ENCODE measurements at places on chromosomes 2 and 18.

DNA sequence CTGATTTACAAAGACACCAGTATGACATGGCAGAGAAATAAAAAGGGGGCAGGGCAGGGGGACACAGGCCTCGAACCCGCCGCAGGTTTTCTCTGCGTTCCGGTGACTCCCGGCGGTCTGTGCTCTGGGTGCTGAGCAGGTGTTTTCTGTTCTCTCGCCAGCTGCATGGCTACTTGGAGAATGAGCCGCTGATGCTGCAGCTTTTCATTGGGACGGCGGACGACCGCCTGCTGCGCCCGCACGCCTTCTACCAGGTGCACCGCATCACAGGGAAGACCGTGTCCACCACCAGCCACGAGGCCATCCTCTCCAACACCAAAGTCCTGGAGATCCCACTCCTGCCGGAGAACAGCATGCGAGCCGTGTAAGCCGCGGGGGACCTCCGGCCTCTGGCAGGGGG lies 52.9 kb downstream of the NFATC1 start:
- no peak for DNase-seq

DNA sequence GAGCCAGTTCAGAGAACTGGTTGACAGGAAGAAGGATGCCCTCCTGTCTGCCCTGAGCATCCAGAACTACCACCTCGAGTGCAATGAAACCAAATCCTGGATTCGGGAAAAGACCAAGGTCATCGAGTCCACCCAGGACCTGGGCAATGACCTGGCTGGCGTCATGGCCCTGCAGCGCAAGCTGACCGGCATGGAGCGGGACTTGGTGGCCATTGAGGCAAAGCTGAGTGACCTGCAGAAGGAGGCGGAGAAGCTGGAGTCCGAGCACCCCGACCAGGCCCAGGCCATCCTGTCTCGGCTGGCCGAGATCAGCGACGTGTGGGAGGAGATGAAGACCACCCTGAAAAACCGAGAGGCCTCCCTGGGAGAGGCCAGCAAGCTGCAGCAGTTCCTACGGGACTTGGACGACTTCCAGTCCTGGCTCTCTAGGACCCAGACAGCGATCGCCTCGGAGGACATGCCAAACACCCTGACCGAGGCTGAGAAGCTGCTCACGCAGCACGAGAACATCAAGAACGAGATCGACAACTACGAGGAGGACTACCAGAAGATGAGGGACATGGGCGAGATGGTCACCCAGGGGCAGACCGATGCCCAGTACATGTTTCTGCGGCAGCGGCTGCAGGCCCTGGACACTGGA lies 92.5 kb upstream of the EML6 start:
- no peak for DNase-seq

DNA sequence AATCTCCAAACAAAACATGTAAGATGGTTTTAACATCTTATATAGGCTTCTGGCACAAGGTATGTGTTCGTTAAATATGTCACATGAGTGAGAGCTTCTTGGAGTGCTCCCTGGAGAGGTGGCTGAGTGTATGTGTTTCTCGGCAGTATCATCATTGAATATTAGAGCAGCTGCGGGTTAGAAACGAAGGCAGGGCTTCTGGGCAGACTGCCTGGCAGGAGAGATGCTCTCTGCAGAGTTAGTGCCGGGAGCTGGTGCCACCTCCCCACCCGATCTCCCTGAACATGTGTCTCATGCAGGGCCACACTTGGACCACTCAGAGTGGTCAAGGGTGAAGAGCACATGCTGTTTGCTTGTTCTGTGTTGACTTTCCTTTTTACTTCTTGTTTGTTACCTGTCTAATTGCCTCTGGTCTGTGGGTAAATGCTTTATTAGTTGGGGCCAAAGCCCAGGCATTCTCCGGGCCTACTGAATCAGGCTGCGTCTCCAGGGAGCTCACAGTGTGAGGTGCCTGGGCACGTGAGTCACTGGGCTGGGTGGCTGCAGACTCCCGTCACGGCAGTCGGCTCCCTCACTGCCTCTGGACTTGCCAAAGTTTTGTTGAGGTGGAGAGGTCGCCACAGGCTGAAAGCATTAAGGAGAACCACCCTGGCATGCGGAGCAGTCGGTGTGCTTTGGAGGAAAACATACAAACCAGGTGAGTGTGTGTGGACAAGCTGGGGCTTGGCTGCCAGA lies 246.6 kb downstream of the FHOD3 start:
- DNase-seq, result peak; percentile 54

DNA sequence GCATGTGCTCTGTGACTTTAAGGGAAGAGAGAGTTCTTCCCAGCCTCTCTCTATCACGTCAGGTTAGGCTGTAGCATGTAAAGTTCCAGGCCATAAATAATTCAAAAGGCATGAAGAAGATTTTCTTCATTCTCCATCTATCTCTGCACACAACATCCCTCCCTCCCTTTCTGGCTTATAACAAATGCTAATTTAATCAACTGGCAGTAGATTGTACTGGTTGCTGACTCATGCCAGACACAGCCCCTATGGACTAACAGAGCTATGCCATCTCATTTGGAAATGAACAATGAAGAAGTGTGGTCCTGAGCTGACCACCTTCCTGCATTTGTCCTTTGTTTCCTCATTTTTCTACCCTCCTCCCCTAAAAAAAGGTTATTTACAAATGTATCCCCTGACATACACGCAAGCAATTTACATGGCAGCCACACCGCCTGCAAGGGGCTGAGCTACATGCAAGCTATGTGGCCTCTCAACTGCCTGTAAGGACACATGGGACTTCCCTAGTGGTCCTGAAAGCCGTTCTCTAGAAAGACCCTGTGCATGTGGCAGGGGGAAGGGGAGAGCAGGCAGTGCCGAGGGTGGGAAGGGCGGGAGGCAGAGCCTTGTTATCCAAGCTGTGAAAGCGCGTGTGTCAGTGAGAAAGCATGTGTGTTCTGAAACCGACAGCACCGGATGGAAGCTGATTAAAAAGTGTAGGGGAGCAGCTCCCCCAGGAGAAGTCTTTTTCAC lies 90.9 kb upstream of the KLF7 start:
- DNase-seq, result no peak

DNA sequence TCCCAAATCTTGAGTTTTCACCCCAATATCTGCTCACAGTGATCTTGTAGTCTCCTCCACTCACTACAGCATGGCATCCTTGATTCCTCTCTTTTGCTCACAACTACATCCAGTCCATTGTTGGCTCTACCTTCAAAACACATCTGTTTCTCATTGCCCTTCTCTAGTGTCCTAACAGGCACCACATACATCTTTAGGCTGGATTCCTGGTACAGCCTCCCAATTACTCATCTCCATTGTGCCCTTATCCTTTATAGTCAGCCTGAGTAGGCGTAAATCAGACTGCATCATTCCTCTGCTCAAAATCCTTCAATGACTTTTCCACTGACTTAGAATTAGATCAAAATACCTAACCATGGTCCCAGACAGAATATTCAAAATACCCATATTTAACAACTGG lies 10.7 kb upstream of the TAF1B start:
- DNase-seq, result no peak

- DNase-seq, result no peak
Measured at GRCh38 chr2:120741571-120742561, 6.2 kb downstream of the GLI2 start.

- DNase-seq, result no peak
Measured at GRCh38 chr18:49473721-49474120, 13.3 kb upstream of the DYM start.

DNA sequence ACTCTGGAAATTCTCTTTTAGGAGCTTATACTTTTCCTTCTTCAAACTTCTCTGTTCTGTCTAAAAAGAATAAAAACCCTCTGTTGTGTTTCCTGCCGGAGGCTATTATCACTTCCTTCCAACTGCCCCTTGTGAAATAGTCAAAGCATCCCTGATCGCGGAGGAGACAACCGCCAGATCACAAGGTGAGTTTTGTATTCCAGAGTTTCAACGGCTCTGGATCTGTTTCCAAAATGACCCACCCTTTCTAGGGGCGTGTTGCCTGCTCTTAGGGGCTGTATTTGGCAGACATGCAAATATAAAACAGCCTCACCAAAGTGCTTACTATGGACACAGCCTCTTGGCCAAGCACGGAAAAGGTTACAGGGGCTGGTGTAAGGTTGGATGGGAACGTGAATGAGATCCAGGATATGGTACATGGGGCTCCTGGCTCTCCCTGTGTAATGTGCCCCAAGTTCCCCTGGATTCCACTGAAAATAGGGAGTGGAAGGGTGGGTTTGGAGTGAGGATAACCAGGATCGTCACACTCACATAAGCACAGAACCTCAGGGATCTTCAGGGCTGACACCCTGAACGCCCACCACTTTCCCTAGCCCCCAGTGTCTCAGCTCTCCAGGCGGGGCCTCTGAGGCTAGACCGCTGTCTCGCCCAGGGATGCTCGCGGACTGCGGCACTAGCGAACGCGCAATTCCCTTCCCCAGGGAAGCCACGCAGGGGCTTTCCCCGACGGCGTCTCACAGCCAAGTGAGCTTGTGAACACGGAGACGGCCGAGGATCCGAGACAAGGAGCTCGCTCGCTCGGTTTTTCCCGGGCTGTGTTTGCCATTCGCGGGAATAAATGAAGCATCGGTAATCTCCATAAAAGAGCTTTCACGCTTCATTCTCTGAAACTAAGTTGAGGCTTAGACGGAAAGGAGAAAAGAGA lies 14.4 kb downstream of the EN1 start:
- DNase-seq, result no peak

DNA sequence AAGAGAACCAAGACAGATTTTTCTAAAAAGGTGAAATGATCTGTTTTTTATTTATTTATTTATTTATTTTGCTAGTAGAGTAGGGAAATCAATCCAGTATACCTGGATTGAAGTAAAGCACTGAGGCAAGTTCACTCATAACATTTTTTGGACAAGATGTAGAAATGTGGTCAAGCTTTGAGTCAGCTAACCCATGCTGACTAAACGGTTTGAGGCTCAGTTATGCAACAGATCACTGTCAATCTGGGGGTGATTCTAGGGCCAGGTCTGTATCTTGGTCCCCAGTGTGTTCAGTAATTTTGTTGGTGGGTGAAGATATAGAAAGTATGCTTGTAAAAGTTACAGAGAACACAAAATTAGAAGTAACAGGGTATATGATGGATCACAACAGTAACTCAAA lies 60.2 kb downstream of the RMDN2 start:
- DNase-seq, result peak; percentile 33

DNA sequence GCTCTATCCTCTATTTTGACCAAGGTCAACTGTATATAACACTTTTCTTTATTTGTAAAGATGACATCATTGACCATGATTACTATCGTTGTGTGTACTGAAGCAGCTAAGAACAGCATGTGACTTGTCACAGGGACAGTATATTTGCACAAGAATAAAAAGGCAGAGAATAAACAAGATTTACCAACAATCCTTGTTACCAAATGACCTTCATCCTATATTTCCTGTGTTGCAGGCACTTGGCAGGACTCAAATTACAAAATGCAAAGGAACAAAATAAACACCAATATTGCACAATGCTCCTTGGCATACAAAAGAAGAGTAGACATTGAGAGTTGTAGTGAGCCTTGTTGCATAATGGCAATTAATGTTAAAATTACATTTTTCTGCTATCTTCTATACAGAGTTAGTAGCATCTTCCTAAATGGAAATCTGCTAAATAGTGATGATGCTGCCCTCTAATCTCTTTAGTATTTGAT lies 61.8 kb downstream of the RFTN2 start:
- peak; percentile 6 for DNase-seq

DNA sequence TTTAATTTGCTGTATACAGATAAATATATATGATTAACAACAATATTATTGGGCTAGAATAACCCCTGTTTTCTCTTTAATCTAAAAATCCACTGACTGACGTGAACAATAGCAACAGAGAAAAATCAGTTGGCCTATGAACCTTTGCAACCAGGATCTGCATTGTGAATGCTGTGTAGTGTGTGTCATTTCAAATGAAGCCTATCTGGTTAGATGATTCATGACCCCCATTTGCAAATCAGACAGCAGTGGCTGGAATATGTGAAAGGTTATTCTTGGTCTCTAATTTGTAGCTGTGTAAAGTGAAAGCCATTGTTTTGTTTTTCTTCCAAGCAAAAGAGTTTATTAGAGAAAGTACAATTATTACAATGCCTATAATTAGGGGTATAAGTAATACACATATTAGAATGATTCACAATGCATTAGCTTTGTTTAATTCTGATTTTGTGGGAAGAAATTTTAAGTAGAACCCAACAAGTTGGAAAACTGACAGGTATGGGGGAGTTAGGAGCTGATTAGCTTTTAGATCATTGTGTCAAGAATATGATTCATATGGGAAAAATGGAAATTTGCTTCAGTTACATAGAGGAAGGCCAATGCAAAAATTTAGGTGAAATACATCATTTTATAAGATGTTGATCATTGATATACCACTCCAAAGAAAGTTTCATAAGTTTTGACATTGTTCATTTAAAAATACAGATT lies 1362.2 kb upstream of the TMEFF2 start:
- DNase-seq, result no peak
